Stimulated activated CD8-positive, alpha-beta memory T cell treated with anti-CD3 and anti-CD28 coated beads, Interleukin-15, amount 100 ng/mL, for 48 hours (primary cell): ENCODE measurements at places on chromosomes 4 and X.

DNA sequence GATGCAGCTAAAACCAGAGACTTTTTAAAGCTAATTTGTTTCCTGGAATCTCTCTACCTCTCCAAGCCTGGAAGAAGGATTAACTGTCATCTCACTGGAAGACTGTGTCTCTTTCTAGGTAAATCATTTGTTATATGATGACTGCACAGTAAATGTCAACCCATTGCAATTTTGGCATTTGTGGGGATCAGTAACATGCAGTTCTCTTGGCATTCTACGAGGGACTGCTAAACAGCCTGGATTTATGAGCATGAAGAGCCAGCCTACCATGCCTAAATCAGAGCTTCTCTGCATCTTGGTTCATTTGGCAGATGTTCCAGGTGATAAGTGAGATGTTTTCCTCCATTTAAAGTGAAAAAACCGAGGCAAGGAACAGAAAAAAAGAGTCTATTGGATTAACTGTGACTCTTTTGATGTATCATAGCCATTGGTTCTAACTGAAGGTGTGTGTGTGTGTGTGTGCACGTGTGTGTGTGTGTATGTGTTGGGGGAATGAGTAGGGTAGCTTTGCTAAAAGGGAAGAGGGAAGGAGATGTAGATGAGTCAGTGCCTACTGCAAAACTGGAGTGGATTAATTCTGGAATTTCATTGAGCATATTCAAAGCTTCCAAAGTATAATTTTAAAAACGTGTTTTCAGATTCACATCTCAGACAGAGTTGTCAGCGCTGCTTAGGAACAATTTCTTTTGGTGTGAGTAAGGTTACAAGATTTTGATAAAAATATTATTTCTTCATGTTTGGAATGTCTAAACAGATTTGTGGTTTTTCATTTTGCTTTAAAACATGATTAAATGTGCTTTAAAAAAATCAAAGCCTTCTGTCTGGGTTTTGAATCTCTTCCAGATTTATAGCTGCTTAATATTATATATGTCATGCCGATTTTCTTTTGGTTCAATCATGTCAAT is 123.2 kb upstream of the LNX1 start:
- DNase-seq, result no peak

- DNase-seq, result no peak
These were observed 48.7 kb upstream of the CRMP1 start for GRCh38 chr4:5941601-5942000.

GRCh38 chrX:136714626-136715599 is 65.8 kb downstream of the ARHGEF6 start:
- DNase-seq, result no peak

DNA sequence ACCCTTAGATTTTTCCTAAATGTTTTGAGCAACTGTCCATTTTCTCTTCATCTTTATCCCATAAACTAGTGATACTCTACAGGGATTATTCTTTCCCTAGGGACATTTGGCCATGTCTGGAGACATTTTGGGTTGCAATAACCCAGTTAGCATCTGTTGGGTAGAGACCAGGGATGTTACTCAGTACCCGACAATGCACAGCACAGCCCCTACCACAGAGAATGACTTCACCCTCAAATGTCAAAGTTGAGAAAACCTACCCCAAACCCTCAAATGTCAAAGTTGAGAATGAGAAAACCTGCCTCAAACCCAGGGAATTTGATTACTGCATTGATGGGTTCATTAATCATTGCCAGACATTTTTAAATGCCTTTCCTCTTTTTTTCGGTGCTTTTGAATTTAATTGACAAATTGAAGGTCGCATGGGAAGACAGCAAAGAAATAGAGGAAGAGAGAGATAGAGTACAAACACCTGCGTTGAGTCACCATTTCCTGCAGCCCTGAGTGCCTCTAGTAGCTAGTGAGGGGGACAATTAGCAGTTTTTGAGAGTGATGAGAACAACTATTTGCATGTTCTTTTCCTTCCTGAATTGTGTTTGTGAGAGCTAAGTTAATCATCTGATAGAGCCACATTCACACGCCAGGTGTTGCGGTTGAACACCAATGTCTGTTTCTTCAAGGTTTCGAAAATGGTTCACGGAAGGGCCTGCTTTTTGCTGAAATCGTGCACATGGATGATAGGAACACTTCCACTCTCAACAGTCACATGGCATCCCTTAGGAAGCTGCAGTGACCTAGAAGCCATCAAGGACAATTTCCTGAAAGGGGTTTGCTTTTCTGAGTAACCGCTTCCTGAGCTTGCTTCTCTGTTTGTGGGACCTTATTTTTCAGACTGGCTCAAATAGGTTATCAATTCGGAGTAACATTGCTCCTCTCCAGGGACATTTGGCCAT is 203.9 kb upstream of the VCX3A start:
- no peak for DNase-seq

DNA sequence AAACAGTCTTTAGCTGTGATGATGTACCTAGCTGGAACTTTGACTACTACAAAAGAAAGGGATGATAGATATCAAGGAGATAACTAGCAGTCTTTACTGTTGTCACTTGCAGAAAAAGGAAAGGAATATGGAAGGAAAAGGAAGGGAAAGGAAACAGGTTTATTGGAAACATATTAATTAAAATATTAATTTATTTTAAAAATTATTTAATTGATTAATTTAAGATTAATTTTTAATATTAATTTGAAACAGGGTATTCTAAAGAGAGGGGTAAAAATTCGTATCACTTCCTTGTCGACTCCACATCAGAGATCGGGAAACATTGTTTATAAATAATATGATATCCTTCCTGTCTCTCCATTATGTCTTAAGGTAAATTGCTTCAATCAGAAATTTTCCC is 186.5 kb upstream of the IL15 start:
- DNase-seq, result no peak

DNA sequence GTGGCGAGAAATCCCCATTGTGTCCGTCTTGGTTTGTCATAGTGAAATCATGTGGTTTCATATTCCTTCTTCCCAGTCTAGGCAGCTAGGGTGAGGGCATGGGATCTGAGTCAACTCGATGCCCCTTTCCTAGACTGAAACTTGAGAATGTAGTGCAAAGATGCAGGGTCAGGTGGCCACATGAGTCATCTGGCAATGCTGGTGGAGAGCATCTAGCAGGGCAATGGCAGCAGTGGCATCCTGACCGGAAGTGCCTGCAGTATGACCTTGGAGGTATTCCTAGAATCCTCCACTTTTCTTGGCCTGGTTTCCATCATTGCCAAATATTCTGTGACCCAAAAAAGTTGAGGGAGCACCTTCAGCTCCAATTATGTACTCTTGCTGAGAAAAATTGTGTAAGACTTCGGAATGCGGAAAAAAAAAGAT is 39.1 kb upstream of the TMEM184C start:
- no peak for DNase-seq

DNA sequence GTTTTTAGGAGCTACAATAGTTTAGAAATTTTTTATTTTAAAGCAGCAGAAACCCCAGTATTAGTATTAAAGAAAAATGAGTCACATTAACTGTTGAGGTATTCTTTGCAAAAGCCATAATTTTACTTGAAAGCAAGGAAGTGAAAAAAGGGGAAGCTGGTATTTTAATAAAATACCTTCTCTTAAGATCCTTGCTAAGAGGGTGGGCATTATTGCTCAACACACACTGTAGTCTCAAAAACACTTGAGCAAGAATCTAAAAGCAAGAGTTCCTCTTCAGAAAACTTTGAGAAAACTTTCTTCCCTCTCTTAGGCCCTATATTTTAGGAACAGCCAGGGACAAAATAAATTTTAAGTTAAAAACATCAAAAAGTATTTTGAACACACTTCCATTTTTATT is 259.4 kb upstream of the DIAPH2 start:
- DNase-seq, result no peak

DNA sequence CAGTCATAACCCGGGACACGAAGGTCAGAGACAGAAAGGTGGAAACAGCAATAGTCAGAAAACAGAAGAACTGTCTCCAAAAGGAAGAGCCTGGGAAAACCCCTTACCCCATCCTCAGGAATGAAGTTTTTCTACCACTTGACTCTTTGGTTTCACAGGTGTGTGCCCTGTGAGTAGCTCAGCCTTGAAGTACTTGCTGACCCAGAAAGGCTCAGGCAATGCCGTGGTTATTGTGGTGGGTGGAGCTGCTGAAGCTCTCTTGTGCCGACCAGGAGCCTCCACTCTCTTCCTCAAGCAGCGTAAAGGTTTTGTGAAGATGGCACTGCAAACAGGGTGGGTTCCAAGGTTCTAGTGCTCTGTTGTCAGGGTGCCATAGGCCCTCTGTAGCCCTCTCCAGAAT is 24.4 kb downstream of the DGAT2L6 start:
- no peak for DNase-seq

DNA sequence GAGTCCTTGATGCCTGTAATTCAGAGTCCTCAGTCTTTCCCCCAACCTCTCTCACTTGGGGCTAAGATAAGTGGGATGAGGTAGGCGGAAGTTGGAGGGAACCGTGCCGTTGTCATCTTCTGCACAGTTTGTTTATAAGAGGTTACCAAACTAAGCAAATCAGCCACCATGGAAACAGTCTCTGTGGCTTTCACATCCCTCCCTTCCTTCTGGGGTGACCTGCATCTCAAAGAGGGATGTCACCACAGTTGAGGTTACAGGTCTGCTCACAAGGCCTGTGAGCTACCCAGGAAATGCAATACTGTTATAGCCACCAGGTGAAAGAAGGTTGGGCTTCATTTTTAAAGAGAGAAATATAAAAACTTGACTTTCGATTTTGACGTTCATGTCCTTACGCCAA is 26.3 kb downstream of the RTL5 start:
- no peak for DNase-seq
